ENCODE measurements at places on chromosomes 11 and 22.
A peak's percentile ranks its signal among the peaks of the same experiment; 100 is the strongest.

- DNase-seq, result no peak
Observed at GRCh38 chr11:99449345-99449744, 428.6 kb downstream of the CNTN5 start.

DNA sequence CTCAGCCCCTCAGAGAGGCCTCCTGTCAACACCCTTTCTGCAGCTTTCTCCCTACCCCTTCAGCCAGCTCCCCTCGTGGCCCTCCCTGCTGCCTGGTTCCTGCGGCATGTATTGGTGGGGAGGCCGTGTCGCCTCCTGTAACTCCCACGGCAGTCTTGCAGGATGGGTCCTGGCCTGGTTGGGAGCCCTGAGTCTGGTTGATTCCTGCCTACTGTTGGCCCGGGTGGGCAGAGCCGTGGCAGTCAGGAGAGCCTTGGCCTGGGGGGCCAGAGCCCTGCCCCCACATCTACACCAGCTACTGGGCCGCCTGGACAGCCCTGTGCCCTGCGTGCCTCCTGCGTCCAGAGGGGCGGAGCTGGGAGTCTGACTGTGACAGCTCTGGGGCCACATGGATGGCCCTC, 30.3 kb upstream of the GRAMD4 start:
- no peak for DNase-seq

DNA sequence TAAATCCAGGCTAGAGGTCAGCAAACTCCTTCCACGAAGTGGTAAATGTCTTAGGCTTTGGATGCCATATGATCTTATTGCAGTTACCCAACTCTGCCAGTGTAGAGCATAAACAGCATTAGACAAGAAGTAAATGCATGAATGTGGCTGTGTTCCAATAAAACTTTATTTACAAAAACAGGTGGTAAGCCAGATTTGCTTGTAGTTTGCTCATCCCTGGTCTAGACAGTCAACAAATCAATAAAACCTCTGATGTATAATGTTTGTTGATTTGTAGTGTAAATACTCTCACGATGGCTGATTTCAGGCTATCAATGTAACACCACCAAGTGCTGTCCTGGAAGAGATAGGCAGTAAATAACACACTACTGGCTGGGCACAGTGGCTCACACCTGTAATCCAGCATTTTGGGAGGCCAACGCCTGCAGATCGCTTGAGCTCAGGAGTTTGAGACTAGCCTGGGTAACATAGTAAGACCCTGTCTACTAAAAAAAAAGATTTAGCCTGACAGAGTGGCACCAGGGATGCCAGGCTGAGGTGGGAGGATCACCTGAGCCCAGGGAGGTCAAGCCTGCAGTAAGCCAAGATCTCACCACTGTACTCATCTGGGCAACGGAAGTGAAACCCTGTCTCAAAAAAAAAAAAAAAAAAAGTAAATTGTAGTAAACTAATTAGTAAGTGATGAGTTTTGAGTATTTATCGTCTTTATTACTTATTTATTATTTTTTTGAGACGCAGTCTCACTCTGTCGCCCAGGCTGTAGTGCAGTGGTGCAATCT, 6.9 kb upstream of the CATSPER1 start:
- no peak for DNase-seq

DNA sequence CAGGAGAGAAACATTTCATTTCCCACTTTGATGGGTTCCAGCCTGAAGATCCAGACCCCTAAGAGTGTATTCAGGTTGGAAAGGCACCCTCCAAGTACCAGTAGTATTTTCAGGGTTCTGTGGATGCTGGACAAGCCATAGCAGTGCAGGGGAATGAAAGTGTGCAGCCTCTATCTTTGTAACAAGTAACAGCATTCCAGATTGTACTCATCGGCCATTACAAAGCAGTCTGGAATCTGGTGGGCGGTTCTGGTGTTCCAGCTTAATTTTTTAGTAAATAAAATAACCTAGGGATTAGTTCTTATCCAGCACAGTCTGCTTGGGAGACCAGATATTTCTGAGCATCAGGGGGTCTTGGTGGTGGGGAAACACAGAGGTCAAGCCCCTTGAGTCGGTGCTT, 22.6 kb downstream of the APLNR start:
- no peak for DNase-seq

DNA sequence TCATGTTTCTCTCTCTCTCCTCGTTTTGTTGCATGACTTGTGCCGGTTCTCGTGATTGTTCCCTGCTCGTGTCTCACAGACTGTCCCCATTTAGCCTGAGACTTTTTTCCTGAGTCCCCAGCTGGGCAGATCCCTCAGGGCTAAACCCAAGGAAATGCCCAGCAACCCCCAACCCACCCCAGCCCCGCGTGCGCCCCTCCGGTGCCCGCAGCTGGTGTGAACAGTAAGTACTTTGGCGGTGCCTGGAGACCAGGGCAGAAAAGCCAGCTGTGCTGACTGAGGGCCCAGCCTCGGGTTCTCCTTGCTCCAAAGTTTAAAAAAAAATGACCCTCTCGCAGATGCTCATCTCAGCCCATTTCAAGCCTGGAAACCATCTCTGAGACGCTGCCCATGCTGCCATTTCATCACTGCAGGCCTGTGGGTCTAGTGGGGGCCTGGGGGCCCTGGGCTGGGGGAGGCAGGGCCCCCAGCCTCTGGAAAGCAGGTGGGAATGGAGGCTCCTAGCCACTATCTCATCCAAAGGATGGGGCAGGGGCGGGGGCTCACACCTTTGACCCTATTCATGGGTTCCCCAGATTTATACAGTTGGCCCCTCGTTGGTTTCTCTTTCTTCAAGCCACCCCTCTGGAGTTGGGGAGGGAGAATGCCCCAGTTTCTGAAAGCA, 41.8 kb downstream of the KCNC1 start:
- DNase-seq, result no peak

GRCh38 chr22:46742576-46743221, 4.6 kb upstream of the CERK start:
- DNase-seq, result no peak

DNA sequence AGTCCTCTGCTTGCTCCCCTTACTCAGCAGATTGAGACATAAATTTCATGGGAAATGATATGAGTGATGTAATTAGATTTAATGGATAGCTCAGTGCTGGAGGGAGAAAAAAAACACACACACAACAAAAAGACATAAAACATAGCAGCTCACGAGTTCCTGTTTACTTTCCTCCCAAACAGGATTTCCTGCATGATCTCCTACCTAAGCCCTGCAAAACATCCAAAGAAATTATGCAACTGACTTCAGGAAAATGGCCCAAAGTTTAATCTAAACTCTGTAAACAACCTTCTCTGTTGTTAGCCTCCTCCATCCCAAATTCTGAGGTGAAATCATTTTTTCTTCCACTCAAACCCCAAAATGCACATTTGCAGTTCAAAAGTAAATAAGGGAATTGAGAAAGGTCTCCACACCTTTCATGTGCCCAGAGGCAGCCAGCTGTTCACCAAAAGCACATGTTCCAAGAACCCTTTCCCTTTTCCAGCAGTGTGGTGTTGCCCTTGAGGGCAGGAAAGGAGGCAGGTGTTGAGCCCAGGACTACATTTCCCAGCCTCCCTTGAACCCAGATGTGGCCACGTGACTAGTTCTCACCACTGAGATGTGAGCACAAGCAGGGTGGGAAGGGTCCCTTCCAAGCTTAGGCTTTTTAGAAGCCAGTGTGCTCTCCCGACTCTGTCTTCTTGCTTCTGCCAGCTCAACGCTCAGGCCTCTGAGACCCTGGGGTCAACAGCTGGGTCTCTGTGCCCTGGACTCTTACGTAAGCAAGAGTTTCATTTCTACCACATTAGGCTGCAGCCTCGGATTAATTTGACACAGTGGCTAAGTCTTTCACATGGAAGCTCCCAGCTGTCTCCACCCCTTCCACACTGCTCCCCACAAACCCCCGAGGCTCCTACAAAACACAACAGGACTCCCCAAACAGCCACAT, 301.2 kb downstream of the CTTN start:
- no peak for DNase-seq

DNA sequence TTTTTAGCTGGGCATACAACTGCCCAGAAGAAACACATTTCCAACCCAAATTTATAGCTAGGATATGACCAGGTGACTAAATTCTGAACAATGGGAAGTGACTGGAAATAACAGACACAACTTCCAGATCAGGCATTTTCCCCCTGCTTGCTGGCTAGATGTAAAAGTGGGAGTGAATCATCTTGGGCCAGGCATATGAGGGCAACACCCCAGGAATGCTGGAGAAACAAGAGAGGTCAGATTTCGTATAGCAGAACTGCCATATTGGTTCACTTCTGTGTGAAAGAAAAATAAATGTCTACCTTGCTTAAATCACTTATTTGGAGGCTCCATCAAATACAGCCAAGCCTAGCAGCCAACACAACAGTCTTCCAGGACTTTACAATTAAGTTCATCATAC, 7.4 kb downstream of the ATL3 start:
- DNase-seq, result no peak

- no peak for DNase-seq
Observed at GRCh38 chr11:16356057-16356760, at the start of gene SOX6. Gene SOX6 (minus strand): TSS chr11:16356546. CDS start chr11:16341248, 15,298 bp downstream.

- peak; percentile 1 for DNase-seq
Observed at GRCh38 chr11:90204832-90205646, 17.8 kb downstream of the CHORDC1 start.

DNA sequence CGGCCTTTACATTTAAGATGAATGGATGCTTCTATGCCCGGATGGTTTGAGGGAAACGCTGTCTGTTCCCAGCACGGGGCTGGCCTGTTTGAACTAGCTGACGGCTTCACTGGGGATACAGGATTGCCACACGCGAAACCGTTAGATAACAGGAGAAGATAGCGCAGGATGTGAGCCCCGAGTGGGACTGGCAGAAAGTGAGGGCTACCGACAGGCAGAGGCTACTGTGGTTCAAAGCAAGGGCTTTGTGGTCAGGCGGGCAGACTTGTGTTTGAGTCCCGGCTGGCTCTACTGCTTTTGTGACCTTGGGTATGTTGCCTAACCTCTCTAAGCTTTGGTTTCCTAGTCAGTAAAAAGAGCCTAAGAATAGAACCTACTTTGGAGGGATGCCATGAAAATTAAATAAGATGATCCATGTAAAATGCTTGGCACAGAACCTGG, 2.8 kb upstream of the OAF start:
- no peak for DNase-seq

GRCh38 chr11:45733176-45733575, 67.8 kb upstream of the CHST1 start:
- no peak for DNase-seq

GRCh38 chr11:32213223-32213622, 122.3 kb downstream of the RCN1 start:
- no peak for DNase-seq

Measured in NCI-H187 (cell line).